ENCODE measurements at places on chromosomes 11 and 22.
A peak's percentile ranks its signal among the peaks of the same experiment; 100 is the strongest.

DNA sequence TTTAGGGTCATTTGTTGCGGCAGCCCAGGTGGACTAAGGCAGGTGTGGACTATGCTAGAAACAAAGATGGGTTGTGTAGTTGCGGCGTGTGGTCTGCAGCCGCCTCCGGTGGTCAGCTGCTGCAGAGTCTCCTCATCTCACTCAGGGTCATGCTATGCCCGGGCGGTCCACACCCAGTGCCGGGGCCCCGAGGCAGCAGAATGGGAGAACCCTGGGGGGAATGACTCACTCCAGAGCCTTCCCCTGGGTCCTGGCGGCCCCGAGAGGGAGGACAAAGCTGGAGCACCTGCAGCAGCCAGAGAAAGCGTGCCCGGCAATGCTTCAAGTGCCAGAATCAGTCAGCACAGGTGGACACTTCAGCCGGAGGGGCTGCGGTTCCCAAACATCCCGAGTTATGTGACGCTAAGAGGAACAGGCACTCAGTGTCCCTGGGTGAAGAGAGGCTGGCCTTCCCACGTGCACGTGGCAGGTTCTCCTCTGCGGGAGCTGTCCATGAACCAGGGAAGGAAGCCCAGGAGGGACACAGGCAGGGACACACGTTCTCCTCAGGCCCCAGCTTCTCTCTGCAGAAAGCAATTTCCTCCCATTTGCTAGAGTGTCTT is 289.6 kb upstream of the B3GAT1 start:
- peak; percentile 30 for DNase-seq

DNA sequence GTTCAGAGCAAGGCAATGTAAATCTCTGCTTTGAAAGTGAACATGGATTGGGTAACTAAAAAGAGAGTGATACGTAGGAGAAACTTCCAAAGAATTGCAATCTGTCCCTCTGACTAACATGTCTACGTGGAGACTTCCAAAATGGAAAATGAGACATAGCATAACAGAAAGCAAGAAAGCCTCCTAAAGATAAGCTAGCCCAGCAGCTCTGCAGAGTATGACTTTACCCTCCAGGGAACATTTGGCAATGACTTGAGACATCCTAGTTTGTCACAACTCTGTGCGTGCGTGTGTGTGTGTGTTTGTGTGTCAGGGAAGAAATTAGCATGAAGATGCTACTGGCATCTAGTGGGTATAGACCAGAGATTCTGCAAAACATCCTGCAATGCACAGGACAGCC is 817.4 kb downstream of the NTM start:
- no peak for DNase-seq

GRCh38 chr11:44382656-44383240 is 72.8 kb upstream of the ALX4 start:
- peak; percentile 90 for DNase-seq

DNA sequence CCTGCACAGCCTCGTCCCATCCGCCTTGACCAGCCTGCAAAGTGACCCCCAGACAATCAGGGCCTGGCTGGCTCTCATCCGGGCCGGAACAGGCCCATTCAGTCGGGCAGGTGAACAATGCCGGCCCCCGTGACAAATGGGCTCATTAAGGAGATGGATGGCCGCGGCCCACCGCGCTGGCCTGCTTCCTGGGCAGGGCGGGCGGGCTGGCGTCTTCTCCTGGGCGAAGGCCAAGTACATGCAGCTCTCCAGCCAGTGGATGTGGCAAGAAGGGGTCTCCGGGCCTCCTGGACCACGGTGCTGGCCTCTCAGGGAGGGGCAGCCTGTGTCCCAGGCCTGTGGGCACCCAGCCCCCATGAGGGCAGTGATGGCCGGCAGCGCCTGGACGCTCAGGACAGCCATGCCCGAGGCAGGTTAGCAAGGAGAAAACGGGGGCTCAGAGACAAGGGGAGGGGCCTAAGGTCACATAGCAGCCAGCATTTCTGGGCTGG is 1022.8 kb downstream of the BRD1 start:
- DNase-seq: no peak

DNA sequence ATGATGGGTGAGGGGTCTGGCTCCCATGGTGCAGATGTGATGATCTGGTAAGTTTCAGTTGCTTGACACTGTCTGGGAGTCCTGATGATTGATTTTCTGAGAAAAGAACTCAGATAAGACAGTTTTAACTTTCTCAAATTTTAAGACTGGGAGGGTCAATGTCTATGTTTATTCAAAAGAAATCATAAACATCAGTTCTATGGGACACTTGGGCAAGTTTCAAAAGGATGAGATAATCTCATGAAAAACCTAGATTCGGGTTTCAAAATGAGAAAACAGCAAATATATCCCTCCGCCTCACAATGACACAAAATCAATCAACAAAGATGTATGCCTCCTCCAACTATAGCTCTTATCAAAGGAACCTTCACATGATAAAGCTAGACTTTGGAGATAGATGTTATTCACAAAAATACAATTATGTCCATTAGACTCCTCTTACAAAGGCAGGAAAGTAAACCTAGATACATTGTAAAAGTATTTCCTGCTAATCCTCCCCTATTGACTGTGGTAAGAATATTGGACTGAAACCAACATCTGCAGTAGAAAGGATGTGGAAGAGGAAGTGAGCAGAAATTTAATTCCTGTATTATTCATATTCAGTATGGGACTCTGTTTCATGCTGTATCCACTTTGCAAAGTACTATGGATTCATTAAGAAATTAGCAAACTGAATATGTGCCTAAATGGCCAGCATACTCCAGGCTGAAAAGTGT is 21.6 kb downstream of the SVIP start:
- no peak for DNase-seq

DNA sequence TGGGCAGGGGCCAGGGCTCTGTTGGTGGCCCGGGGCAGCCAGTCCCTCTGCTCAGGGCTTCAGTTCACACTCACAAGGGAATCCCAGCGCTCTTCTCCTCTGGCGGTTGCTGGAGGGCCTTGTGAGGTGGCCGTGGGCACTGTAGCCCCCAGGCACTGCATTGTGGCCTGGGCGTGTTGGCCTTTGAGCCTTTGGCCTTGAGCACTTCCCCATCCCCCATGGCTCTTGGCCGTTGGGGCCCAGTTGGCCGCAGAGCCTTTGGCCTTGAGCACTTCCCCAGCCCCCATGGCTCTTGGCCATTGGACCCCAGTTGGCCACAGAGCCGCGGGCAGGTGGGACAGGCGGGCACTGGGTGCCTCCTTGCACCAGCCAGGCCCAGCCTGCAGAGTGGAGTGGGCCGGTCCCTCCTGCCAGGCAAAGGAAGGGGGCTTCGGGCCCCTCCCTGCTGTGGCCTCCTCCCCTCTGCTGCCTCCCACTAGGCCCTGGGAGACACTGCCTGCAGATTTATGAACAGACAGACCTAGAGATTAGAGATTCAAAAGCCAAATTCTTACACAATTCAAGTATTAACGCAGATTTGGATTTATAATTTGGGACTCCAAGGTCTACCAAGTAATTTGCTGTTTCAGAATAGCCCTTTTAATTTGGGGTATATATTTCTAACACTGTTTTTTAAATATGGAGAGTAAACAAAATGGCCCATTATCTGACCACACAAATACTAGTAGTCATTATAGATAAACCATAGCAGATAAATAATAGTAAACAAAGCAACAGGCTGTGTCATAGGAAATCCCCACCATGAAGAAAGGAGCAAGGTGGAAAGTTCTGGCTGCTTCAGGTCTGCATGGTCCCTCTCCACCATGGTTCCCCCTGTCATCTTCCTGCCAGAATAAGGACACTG is 18.2 kb upstream of the TXNRD2 start:
- peak; percentile 16 for DNase-seq

DNA sequence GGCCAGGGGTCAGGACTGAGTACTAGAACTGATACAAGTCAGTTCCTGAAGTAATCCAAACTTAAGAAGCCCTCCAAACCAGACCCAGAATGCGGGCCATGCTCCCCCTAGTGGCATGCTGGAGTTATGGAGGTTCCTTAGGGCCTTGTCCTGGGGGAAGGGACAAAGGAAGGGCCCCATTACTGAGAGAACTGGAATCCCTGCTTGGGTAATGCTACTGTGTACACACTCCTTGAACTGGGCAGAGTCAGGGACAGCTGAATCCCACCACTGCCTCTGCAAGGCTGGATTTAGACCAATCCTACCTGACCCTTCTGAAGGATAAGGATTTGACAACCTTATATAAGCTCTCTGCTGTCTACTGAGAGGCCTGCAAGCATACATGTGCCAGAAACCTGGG is 97.3 kb upstream of the AKIP1 start:
- peak; percentile 76 for DNase-seq

DNA sequence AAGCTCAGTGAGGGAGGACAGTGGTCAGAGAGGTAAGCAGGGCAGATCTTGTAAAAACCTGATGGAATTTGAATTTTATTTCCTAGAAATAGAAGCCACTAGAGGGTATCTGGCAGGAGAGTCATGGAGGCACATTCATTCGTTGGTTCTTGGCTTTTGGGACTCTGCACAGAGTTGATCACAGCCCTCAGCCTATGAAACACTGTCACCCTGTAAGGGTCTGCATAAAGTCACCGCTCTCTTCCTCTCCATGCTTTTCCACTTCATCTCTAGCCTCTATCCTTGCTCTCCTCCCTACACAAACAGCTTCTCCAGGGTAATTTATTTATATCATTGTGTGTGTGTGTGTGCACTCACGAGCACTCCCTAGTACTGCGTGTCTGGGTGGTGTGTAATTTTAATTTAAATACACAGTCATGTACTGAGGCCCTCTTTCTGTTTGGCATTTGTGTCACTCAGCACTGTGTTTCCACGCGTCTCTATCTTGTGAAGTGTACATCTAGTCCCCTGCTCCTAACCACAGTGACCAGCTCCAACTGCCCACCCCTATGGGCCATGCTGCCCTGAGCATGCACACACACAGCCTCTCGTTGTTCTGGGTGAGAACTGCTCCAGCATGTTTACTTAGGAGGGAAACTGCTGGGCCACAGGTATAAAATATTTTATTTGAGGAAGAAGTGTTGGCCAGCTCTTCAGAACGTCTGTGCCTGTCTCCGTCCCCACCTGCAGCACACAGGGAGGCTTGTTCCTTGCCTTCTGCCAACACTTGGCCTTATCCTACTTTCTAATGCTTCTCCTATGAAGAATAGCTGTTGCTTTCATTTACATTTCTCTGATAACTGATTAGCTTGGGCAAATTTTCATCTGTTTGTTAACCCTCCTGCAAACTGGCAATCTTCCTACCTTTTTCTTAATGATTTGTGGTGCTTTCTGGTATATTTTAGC is 4.5 kb downstream of the KCNQ1OT1 start:
- no peak for DNase-seq

GRCh38 chr11:3164138-3164551 is 965 bp downstream of the OSBPL5 start:
- no peak for DNase-seq

DNA sequence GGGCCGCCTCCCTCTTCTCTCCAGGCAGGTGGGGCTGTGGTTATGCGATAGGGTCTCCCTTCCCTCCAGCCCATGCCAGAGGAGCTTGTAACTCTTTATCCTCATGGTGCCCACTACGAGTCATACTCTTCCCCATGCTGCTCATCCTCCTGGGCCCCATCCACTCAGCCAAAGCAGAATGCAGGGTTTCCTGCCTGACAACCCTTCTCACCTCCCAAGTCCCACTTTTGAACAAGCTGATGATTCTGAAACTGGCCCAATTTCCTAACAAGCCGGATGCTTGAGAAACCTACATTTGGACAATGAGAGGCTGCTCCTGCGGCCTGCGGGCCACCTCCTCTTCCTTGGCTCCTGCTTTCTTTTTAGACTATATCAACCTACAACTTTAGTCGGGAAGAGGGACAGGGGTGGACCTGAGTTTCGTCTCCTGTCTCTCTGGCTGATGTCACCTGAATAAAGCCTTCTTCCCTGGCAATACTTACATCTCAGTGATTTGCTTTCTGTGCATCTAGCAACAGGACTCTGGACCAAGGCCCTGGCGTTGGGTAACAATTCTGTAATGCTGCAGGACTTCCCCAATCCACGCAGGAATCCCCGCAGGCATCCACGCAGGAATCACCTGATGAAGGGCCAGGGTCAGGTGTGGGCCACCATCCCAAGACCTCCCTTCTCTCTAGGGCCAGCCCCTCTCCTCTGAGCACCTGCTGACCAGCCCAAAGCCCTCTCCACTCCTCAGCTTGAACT is 1.5 kb upstream of the NDUFS8 start:
- DNase-seq: no peak

GRCh38 chr11:33065445-33066178 is 26.2 kb downstream of the TCP11L1 start:
- peak; percentile 63 for DNase-seq
